ENCODE measurements at places on chromosomes 16 and 17.

DNA sequence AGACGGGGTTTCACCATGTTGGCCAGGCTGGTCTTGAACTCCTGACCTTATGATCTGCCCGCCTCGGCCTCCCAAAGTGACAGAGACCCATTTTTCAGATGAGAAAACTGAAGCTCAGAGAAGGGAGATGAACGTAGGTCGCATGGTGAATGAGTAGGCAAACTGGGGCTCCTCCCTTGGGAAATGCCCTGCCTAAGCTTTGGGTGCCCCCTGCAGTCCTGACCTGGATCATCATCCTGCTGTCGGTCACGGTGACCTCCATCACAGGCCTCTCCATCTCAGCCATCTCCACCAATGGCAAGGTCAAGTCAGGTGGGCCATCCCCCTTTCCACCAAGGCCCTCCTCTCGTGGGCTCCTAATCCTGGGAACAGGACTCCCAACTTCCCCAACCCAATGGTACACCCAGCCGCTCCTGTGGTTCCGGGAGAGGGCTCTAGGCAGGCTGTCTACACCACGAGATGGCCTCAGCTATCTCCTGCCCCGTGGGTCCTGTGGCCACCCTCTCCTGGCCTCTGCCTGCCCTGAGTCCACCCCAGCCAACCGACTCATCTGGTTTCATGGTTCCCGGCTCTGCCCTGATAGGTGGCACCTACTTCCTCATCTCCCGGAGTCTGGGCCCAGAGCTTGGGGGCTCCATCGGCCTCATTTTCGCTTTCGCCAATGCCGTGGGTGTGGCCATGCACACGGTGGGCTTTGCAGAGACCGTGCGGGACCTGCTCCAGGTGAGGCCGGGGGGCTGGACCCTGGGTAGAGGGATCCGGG, 4.7 kb downstream of the SLC12A3 start:
- no peak for DNase-seq

GRCh38 chr16:88614818-88615580, 23.4 kb upstream of the IL17C start:
- DNase-seq = no peak

DNA sequence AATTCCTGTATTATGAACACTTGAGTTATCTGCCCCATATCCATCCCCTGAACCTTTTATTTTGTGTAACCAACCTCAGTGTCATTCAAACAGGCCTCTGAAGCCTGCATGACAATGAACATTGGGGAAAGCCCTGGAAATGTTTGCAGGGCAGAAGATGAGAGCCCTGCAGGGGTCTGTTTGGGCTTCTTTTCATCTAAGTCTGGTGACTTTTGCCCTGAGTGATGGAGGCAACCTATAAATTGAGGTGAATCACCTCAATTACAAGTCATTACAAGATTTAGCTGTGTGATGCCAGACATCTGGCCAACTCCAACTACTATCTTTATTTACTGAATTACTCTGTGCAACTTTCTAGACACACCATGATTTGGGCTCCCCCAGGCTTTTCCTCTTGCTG, 189.2 kb downstream of the MAF start:
- no peak for DNase-seq

GRCh38 chr16:787321-787966, 737 bp downstream of the RPUSD1 start:
- no peak for DNase-seq

DNA sequence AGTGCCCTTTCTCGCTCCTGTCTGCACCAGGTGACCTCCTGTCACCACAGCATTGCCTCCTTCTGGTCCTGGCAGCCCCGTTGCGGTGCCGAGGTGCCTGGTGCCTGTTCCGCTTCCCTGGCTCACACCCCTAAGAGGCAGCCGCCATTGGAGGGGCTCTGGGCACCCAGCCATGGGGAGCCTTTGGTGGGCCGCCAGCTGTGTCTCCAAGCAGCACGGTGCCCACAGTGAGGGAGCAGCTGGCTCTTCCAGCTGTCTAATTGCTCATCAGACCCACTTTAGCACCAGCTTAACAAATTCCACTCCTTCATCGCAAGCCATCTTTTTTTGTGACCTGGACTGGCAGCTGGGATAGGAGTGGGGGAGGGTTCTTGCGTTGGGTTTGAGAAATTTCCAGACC, 276.1 kb downstream of the SNX29 start:
- no peak for DNase-seq

- no peak for DNase-seq
These were observed 3.9 kb downstream of the TRPV2 start for GRCh38 chr17:16419074-16419928.

DNA sequence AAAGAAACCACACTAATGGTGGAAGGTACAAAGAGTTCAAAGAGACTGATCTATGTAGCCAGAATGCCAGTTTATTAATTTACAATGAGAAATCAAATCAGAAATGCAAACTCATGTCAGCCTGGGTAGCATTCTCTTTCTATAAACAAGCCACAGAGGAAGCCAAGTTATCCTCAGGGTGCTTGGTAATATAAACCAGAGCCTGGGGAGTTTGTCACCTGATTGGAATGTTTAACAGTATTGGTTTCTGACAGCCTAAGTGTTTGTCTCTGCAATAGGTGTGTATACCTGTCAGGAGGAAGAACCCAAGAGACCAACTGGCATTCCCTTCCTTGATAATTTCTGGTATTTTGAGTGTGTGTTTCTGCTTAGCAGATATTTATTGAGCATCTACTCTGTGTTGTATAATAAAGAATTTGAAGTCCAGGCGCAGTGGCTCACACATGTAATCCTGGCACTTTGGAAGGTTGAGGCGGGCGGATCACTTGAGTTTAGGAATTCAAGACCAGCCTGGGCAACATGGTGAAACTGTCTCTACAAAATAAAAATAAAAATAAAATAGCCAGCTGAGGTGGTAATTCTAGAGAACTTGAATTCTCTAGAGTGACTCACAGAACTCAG, 3.1 kb upstream of the C17orf58 start:
- no peak for DNase-seq

GRCh38 chr17:32723310-32723955, 153.5 kb downstream of the MYO1D start:
- DNase-seq = no peak

DNA sequence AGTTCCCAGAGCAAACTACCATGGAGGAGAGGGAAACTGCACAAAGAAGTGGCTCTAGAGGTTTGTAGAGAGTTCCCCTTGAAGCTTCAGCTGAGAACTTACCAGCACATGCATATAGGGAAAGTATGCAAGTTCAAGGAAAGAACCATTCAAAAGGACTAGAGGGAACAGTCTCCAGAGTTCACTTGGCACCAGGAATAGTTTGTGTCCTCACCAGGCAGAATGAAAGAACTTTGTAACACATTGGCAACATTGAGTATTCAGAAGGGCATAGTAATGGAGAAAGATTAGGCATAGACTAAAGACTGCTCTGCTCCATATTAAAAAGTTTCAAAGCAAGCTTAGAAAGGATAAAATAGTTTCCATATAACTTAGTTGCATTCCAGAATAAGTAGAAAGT, 155.4 kb upstream of the TOM1L1 start:
- no peak for DNase-seq

DNA sequence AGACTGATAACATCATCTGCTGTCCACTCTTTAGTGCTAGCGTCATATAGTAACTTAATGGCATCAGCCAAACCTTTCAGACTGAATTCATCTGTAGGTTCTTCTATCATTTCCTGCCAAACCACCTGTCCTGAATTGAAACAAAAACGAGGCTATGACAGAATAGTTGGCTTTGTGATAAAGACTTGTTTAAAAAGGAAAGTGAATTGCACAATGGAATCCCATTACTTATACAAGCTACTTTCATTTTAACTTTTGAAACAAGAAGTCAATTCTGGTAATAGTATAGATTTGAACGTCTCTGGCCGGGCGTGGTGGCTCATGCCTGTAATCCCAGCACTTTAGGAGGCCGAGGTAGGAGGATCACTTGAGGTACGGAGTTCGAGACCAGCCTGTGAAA, 18.2 kb downstream of the LASP1NB start:
- DNase-seq = no peak

DNA sequence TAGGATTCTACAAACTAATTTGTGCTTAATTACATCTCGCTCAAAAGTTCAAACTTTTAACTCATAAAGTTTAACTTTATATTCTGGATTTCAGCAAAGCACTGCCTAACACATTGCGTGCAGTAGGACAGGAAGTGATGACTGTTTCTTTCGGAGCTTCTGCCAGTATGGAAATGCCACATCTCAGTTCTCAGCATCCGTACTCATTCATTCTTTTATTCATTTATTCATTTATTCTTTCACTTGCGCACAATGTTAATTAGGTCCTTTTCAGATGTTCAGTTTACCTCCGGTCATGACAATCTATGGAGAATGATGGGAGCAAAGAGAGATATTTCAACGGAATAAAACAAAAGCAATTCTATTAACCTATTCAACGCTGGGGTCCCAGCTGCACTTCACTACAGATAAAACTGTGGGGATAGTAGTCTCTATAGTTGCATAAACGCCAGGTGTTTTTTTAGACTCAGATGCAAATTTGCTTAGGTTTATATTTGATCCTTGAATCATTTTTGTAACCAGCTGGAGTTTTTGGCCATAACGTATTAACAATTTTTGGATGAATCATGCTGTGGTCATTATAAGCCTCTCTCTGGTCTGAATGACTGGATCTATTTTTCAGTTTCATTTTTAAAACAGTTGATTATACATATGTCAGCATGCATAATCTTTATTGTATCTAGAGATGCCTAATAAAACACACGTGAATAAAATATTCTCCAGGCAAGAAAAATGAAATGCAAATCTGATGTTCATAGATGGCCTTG, 143.9 kb downstream of the KCNJ2 start:
- no peak for DNase-seq

GRCh38 chr16:81767987-81768592, 11.0 kb upstream of the PLCG2 start:
- DNase-seq = no peak

GRCh38 chr16:75945916-75946457, 219.7 kb upstream of the CPHXL start:
- no peak for DNase-seq

DNA sequence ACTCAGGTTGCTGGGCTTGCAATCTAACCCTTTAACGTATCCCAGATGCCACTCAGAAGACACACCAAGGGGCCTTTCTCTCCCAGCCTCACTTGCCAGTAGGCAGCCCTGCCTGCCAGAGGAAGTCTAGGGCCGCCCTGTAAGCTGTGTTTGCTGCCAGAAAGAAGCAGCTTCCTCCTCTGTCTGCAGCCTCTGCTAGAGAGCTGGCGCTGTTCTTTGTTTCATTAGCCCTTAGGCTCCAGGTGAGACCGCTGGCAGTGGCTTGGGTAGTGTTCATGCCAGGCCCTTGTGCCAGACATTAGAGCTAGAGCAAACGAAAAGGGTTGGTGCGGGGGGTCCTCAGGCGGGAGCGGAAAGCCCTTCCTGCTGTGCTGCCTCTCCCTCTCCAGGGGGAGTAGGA, 8.9 kb downstream of the CTRL start:
- no peak for DNase-seq

- DNase-seq = no peak
These were observed 1326.6 kb upstream of the GOT2 start for GRCh38 chr16:60060731-60061130.

- DNase-seq = no peak
These were observed 250.6 kb upstream of the ZFHX3 start for GRCh38 chr16:73298562-73298961.

DNA sequence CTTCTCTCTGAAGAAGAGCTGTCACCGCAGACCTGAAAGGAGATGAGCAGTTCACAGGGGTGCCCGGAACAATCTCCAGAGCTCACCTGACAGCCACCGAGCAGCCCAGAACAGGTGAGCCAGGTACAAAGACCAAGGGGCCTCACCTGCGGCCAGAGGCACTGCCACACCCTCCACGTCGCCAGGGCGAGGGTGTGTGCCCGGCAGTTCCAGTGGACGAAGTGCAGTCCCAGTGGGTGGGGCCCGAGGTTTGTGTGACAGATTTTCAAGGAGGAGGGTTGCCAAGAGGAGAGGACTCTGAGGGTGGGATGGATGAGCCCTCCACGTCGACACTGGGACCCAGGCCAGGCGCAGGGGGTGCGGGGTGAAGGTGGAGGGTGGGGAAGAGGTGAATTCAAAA, 61.7 kb downstream of the SMPD3 start:
- DNase-seq = no peak

DNA sequence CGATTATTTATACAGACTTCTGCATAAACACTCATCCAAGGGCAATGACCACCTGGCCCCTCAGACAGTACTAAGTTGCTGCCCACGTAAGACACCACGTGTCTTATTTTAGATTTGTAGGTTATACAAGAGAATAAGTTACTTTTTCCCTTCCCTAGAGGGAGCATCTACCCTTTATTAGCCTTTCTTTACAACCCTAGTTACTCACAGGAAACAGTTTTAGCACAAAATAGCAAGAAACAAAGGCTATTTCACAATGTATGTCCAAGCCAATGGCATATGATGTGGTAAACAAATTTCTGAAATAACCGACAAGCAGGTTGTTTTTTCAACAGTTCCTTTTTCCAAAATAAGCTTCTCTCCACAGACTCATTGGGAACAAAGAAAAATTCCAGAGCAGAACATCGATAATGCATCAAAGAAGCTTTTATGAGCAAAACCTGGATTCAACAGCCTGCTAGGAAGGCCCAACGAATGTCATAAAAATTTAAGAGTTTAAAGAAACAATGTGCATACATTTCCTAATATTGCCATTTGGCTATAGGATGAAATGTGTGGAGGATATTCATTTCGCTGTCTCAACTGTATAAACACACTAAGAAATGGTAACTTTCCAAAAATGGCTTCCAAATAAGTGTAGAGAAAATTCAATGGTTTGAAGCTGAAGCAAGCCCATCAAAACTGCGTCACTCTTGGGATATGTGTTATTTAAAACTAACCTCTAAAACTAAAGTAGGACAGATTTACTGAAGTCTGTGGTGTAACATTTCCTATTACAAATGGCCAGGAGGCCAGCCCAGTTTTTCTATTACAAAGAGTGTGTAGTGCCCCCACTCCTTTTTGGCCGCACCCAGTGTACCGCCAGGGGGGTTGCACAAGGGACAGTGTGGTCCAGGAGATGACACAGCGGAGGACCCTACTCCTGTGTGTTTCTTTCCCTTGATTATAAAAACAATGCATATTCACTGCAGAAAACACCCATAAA, 50.4 kb upstream of the ERN1 start:
- no peak for DNase-seq

- DNase-seq = no peak
These were observed 120.2 kb upstream of the SALL1 start for GRCh38 chr16:51271156-51271701.

GRCh38 chr16:70740914-70741782, 55.3 kb upstream of the MTSS2 start:
- DNase-seq = no peak

Measured in natural killer cell treated with Interleukin-12 subunit alpha and Interleukin-12 subunit beta and Interleukin-15 and Interleukin-18, amount 100 ng/mL, for 72 hours (primary cell).